NCI-H526 treated with DMSO at 0.1 percent for 48 hours (cell line): ENCODE measurements at places on chromosomes 7 and 10.

GRCh38 chr10:24982319-24983112 lies 30.1 kb upstream of the PRTFDC1 start:
- no peak for DNase-seq

GRCh38 chr7:6590645-6591110 lies 857 bp downstream of the INTS15 start:
- DNase-seq = no peak

DNA sequence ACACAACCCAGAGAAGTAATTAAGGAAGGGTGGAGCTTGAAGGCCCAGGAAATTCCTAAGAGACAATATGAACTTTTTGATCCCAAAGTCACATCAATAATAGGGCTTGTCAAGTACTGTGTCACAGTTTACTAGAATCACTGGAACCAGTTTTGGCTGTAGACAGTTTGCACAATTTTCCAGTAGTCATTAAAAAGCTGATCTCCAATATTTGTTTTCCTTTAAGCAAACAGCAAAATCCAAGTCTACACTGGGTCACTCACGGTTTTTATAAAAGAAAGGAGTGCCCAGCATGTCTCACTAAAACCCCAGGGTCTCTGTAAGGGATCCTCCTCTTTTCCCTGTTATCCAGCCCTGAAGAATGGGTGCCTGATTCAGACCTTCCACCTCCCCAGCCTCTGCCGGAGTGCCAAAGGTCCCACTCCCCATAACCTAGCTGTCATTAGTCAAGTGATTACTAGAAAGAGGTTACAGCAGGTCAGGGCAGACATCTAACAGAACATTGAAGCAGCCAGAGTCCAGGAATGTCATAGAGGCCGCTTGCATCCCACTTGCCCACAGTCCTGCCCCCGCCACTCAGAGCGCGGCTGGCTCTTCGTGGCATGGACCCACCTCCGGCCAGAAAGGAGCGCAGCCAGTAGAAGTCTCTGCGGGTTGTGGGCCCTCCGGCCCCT lies 552 bp downstream of the SLC25A16 start:
- DNase-seq = no peak

GRCh38 chr10:52756295-52756694 lies 16.3 kb downstream of the MBL2 start:
- no peak for DNase-seq

GRCh38 chr10:86970162-86970981 lies 2.1 kb downstream of the ADIRF start:
- no peak for DNase-seq

- DNase-seq = no peak
Observed at GRCh38 chr10:75726522-75727483, 295.4 kb downstream of the LRMDA start.

DNA sequence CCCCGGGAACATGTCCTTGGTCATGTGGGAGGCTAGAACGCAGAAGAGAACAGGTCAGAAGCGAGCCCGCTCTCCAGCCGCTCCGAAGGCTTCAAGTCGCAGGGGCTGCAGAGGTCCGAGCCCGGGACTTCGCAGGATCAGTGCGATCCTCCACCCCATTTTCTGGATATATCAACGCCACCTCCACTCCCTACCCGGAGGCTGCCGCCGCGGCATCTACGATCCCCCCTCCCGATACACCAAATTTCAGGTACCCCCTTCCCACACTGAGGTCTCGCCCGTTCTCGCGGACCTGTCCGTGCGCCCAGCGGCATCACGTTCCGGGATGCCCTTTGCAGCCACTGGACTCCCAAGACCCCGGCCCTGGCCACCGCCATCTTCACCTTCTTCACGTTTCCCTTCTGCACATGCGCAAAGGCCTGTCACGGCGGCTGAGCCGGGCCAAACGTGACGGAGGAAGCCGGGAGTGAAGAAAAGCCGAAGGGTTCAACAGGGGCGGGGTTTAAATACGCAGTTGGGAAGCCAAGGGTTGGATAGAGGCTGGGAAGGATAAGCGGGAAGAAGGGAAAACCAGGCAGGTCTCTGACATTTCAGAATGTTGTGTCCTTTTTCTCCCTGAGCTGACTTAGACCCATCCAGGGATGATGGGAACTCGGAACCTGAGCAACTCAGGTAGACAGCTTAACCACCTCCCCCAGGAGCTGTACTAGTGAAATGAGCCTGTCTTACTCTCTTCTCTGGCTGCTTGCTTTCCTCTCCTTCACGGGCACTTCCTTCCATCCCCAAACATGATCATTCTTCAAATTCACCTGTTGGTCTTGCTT lies at the start of gene NDUFB8:
TSS of gene NDUFB8 (minus strand) at position 397 of the 824 bp plus-strand sequence. CDS start at position 377, 20 bp downstream.
- DNase-seq = peak; percentile 50

DNA sequence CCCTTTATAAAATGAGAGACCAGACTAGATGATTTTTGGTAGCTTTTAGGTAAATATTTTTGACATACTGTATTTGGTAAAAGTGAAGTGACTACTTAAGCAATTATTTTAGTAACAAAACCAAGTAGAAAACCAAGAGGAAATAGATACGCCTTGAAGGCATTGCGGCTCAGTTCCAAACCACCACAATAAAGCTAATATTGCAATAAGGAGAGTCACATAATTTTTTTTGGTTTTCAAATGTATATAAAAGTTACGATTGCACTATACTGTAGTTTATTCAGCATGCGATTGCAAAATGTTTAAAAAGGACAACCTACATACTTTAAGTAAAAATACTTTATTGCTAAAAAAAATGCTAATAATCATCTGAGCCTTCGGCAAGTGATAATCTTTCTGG lies 581.7 kb upstream of the POT1 start:
- DNase-seq = no peak

GRCh38 chr7:51067258-51067657 lies 249.4 kb downstream of the COBL start:
- DNase-seq = no peak

GRCh38 chr7:22782616-22783232 lies 39.9 kb downstream of the TOMM7 start:
- no peak for DNase-seq

DNA sequence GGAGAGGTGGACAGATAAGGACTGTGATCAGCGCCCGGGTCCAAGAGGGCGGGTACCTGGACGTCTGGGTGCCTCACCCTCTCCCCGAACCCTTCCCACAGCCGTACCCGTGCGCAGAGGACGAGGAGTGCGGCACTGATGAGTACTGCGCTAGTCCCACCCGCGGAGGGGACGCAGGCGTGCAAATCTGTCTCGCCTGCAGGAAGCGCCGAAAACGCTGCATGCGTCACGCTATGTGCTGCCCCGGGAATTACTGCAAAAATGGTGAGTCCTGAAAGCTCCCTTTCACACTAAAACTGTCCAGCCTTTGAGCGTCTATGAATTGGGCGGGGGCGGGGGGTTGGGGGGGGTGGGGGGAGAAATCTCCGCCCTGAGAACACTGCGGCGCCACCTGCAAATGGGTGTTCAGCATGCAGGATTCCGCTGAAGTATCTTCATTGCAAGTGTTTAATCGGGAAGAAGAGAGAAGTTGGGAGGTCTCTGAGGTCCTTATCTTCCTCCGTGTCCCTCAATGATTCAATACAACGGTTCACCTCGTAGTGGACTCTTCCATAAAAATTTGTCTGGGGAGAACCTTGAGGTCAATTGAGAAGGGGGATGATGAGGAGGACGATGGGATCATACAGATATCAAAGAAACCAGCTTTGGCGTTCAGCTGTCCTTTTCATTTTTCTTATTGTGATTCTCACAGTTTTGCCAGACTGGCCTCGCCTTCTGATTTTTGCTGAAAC lies 906 bp downstream of the DKK1 start:
- DNase-seq = no peak

DNA sequence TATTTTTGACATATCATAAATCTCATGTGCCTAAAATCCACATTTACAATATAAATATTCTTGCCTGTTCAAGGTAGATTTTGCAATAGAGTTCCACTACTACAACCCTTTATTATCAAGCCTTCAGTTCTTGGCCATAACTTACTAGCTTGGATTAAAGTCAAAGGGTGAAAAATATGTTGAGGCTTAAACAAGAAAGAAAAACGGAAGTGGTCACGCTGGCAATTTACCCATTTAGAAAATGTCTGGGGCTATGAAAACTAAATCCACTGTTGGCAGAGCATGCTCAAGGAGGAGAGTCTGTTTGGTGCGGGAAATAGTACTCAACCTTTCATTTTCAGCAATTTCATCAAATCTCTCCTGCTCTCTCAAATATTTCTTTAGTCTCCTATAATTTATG lies 209.8 kb upstream of the RHOBTB1 start:
- DNase-seq = no peak

GRCh38 chr7:142409471-142409870 lies 151.6 kb upstream of the PRSS58 start:
- no peak for DNase-seq
